ENCODE measurements at places on chromosomes 1 and 21.

- DNase-seq = no peak
These were observed 162.8 kb upstream of the IVNS1ABP start for GRCh38 chr1:185479796-185480195.

DNA sequence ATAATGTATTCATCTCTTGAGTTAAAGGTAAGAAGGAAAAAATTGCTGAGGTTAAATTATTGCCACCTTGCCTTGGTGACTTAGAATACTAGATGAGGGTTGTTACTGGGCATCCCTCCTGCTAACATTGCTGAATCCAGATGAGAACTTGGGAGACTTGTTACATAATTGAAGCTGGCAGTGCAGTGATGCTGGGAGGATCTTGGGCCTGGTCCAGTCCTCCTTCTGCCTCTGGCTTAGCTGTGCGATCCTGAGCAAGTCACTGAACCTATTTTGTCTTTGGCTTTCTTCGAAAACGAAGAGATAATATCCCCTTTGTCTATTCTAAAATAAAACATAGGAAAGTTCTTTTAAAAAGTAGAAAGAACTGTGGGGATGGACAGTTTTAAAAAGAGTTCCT is 244.9 kb upstream of the NRIP1 start:
- DNase-seq = no peak

DNA sequence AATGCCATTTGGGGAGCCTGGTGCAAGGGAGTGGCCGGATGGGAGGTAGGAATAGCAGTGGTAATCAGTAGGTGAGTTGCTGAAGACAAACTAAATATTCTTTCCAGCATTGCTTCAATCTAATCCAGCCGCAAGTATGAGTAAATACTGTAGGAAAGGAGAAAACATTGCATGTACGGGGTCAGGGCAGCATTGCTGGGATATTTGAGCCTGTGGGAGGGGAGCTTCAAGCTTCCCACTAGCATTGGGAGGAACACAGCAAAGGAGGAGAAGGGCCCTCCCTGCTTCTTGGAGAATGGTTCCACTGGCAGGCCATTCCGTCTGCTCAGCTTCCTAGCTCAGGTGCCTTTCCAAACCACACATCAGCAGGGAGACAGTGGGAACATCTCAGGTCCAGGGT is 15.2 kb downstream of the CAPN2 start:
- DNase-seq = no peak

GRCh38 chr1:212971312-212971711 is 21.0 kb downstream of the VASH2 start:
- no peak for DNase-seq

DNA sequence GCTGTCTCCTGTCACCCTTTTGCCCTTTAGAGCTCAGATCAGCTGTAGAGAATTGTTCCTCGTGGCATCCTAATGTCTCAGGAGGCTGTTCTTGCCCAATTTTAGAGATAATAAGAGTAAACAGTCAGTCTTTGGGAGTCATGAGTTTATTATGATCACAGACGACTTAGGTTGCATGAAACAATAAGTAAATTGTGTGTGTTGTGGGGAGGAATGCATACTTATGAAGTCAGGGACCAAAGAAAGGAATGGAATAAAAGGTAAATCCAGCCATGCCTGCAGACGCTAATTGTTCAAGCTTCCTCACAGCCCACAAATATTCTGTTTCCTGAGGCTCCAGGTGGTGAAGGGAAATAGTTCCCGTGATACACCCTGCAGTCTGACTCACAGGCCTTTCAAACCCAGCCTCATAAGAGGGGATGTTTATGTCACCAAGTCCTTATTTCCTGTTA is 897 bp downstream of the EPHX4 start:
- no peak for DNase-seq

GRCh38 chr21:27126140-27126539 is 159.3 kb upstream of the ADAMTS5 start:
- DNase-seq = no peak

DNA sequence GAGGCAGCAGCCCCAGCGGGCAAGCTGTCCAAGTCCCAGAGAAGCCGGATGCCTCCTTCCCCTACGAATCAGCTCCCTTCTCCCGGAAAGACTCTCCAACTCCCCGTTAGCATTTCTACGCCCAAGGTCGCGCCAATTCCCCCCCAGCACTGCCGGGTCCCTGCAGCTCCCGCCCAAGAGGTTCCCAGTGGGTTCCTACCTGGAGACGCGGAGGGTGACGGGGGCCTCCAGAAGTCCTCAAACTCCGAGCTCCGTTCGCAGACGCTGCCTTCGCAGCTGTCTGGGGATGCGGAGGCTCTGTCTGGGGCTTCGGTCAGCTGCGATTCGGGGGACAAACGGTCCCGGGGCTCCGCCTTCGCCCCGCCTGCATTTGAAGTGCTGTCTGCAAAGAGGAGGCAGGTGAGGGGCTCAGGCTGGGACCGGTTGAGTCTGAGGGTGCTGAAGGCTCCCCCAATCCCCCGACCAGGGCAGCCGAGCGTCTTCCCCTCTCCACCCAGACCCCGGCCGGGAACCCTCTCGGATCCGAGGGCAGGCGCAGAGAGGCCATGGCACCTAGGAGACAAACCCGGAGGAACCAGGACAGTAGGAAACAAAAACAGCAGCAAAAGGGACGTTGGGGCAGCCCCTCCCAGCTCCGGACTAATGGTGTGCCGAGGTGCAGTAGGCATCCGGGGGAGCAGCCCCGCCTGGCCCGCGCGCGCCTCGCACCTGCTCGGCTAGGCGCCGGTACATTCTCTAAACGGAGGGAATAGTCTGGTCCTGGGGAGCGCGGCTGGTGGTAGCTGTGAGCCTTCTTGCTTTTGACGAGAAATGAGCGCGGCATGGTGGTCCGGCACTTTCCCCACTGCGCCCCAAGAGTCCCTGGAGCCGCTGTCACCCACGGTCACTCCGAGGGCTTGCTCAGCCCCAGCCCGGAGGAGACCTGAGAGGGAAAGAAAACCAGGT is 3.8 kb downstream of the GFI1 start:
- DNase-seq = no peak

GRCh38 chr1:51689075-51689440 is 72.2 kb downstream of the OSBPL9 start:
- DNase-seq = no peak

- no peak for DNase-seq
These were observed 116.0 kb upstream of the GUCA2B start for GRCh38 chr1:42037161-42037560.

GRCh38 chr1:28896609-28896986 is 17.8 kb upstream of the EPB41 start:
- no peak for DNase-seq

- no peak for DNase-seq
These were observed 43.3 kb downstream of the GPR3 start for GRCh38 chr1:27435566-27436203.

DNA sequence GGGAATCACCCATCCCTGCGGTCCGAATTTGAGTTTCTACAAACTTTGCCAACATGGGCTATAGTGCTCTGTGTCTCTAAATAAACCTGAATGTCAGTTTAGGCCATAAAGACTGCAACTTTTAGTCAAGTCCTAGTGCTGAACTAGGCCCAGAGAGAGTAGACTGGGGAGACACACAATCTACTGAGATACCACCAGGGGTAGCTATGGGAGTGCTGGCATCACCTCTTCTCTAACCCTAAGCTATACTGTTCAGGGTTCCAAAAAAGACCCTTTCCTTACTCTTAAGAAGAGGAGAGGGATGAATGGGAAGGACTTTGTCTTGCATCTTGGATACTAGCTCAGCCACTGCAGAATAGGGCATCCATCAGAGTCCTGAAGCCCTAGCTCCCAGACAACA is 866.7 kb upstream of the PRMT6 start:
- DNase-seq = no peak

- no peak for DNase-seq
These were observed 1.2 kb downstream of the RXFP4 start for GRCh38 chr1:155942578-155943141.

GRCh38 chr21:40136571-40136970 is 269.3 kb downstream of the PCP4 start:
- no peak for DNase-seq

GRCh38 chr1:215963040-215963439 is 395.9 kb downstream of the KCTD3 start:
- DNase-seq = no peak

DNA sequence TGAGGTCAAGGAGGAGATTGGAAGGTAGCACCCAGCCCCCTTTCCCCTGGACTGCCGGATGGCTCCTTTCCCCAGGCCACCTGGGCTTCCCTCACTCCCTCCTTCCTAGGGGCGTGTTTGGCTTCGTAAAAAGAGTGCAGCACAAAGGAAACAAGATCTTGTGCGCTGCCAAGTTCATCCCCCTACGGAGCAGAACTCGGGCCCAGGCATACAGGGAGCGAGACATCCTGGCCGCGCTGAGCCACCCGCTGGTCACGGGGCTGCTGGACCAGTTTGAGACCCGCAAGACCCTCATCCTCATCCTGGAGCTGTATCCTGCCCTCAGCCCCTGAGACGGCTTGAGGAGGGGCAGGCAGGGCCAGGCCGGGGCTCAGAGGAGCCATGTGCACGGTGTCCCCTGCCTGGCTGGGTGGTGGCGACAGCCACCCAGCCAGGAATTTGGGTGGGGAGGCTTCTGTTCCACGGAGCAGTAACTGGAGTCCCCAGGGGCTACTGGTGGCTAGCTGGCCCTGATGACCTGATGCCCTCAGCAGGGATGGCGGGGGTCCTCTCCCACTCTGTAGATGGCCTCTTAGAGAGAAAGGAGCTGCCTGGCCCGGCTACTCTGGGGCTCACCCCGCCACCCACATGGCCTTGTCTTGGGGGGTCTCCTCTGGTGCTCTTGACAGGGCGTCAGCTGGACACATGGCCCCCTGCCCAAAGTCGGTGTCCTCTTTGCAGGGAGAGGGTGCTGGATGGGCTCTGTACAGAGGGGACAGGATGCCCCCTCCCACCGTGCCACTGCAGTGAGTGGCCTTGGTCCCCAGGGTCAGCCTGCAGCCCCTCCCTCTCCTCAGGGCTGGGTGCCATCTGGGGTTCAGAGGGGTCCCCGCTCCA is 39.5 kb downstream of the TRIM11 start:
- no peak for DNase-seq

- DNase-seq = no peak
These were observed 188.2 kb upstream of the NFIA start for GRCh38 chr1:60894130-60894529.

GRCh38 chr1:203282720-203283542 is 22.4 kb upstream of the BTG2 start:
- peak; percentile 47 for DNase-seq

DNA sequence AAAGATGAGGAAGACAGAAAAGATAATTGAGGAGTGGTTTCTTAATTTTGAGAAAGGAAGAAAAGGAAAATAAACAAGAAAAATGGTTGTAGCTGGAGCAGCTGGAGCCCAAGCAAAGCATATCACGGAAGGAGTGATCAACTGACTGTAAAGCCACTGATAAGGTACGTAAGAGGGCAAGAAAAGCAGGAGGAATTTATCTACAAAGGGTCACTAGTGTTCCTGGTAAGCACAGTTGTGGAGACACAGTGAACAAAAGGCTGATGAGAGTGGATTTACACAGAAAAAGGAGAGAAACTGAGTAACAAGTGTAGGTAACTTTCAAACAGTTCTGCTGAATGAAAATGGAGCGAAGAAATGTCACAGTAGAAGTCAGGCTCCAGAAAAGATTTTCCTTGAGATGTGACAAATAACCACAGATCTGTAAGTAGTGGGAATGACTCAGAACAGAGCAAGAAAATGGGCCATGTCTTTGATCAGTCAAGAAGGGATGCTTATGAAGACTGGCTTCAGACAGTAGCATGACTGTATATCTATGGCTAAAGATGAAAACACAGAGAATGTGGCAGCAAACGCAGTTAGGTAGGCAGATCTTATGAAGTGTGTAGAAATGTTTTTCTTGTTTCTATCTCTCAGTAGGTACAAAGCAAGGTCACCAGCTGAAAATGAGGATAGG is 45.6 kb upstream of the RBM34 start:
- no peak for DNase-seq

DNA sequence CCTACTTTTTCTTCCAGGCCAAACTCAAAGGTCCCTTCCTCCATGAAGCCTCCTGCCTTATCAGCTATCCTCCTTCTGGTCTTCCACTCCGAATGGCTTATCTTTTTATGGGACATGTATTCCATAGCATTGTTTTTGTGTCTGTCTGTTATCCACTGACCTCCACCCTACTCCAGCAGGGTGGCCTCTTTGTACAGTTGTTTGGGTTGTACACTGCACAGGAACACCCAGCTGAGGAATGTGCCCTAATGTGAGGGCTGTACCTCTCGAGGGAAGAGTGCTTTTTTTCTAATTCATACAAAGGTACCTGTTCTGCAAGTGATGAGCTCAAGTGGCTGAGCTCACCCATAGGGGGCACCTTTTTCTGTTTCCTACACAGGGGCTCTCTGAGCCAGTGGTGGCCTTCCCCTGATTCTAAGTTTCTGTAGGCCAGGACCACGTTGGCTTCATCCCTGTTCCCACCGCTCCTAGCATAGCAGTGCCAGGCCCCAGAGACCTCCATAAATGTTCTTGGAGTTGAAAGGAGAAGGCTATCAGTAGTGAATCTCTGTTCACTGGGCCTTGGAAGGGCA is 108.2 kb downstream of the FOXD2 start:
- DNase-seq = no peak

DNA sequence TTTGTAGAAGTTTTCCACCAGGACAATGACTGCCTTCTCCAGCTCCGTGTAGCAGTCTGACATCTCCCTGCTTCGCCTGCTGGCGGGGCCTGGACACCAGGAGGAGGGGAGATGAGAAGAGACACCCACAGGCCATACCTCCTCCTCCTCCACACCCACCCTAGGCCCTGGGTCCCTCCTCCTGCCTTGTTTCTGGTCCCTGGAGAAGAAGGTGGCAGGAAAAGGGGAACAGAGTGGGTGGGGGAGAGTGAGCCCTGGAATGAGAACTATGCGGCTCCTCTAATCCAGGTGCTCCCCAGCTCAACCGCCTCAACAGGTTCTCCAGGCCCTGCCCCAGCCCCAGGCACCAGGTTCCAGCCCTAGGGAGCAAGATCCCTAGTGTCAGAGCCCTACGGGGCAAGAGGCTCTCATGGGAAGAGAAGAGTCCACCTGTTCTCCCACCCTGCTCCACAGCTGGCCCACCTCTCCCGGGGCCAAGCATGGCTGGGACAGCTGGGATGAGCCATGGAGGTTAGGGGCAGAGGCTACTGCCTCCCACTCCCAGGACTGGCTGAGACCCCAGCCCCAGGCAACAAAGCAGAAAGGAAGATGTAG is 4.8 kb downstream of the S100A16 start:
- no peak for DNase-seq

DNA sequence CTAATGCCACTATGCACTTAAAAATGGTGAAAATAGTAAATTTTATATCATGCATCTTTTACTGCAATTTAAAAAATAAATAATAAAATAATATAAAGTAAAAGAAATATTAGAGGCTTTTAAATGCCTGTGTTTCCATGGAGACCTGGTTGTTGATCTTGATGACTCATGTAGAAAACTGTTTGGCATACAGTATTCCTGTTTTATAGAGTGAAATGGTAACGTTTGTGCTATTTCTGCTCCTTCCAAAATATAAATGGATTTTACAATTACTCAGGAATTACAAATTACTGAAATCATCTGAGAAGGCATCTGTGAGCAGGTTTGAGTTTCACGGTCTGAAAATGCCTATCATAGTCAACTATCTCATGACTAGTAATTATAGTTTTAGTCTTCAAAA is 98.4 kb upstream of the USP25 start:
- no peak for DNase-seq

GRCh38 chr1:20361401-20361800 is 70.7 kb downstream of the VWA5B1 start:
- no peak for DNase-seq

Data from NCI-H1436 (cell line).